ENCODE measurements at places on chromosomes 5 and 9. TPM values are rescaled to one million over a fixed set of nuclear protein-coding genes. Genes with fewer than 3 reads are reported as not detected.
A peak's percentile ranks its signal among the peaks of the same experiment; 100 is the strongest.

GRCh38 chr5:94094793-94095441 lies 353.5 kb upstream of the POU5F2 start:
- no peak for DNase-seq

- no peak for DNase-seq
Observed at GRCh38 chr5:67824852-67825251, 390.7 kb upstream of the PIK3R1 start.

GRCh38 chr9:33619666-33620404 lies 95.8 kb downstream of the ANKRD18B start:
- no peak for DNase-seq

DNA sequence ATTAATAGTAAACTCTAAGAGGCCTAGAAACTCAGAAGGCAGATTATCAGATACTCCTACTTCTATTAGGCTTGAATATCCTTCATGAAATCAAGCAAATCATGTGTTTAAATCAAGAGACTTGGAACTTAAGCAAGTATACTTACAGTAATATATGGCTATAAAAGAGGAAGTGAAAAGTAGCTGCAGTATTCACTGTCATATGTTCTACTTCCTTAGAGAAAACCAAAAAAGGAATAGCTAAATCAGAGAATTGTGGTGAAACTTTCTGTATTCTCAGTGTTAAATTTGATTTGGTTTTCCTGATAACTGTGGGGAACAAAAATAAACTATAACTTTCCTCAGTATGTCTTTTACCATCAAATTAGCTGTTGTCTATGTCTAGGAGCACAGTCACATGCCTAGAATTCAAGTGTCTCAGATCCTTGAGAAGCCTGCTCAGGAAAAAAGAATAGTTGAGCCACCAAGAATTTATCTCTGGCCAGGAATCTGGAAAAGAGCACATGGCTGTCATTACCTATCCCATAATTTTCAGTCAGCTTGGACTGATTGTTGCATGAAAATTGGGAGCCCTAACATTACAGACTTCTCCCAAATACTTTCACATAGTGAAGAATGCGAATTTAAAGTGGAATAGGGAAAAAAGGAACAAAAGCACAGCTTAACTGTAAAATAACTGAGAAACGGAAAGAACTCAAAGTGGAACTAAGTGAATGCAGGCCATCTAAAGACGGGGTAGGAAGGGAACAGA lies 1.7 kb downstream of the FKBP15 start:
- no peak for DNase-seq

DNA sequence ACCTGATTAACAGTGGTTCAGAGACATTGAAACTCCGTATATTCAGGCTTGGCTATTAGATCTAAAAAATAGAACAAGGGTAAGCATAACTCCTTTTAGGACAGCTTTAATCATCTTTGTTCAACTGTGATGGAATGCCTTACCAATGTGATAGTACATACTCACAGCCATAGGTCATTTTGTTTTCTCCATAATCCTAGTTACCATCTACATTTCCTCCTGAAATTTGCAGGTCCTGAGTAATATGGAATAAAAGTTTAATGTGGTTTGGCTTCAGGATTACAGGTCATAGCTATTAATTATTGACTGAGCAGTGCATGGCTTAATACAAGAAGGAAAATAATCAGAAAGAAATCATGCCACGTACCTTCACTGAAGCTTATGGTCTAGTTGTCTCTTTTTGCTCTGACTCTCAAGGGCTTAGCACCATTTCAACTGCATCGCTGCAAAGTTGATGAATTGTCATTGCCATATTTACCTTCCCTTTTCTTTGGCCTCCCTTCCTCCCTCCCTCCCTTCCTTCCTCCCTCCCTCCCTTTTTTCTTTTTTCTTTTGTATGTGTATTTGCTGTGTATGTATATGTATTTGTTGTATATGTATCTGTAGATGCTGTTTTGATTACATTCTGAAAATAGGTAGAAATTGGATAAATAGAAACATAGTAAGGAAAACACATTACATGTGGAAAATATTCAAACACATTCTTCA lies 250.9 kb upstream of the ZNF608 start:
- no peak for DNase-seq

- DNase-seq, result no peak
Observed at GRCh38 chr5:143800715-143801114, 11.2 kb upstream of the HMHB1 start.

The C5 gene
- total RNA-seq, result 1.3 TPM

The ADRA1B gene
- total RNA-seq, result not detected

GRCh38 chr9:126205845-126206498 lies 120.7 kb upstream of the MVB12B start:
- DNase-seq, result no peak

DNA sequence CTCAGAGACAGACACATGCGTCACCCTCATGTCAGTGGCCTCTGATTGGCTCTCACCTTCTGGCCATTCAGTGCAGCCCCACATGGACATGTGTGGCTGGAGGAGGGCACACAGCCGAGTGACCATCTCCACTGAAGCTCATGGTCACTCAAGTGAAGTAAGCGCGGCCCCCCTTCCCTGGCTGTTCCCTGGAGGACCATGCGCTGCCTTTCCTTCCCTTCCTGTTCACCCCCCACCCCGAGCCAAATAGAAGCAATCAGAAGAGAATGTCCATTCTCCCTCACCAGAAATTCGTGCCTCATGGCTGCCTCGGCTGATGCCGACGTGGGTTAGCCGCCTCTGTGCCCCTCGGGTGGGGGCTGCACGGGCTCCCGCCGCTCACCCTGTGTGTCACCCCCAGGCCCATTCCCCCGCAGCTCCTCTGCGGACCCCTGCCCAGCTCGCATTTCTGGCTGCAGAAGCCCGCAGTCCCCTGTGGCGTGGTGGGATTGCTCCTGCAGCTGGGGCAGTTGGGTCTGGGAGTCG lies 12.5 kb upstream of the COL5A1 start:
- no peak for DNase-seq

The ANKRD33B gene
- 10.2 TPM for total RNA-seq

GRCh38 chr5:106418196-106418595 lies 1252.5 kb downstream of the EFNA5 start:
- no peak for DNase-seq

The CYLC2 gene
- not detected for total RNA-seq

DNA sequence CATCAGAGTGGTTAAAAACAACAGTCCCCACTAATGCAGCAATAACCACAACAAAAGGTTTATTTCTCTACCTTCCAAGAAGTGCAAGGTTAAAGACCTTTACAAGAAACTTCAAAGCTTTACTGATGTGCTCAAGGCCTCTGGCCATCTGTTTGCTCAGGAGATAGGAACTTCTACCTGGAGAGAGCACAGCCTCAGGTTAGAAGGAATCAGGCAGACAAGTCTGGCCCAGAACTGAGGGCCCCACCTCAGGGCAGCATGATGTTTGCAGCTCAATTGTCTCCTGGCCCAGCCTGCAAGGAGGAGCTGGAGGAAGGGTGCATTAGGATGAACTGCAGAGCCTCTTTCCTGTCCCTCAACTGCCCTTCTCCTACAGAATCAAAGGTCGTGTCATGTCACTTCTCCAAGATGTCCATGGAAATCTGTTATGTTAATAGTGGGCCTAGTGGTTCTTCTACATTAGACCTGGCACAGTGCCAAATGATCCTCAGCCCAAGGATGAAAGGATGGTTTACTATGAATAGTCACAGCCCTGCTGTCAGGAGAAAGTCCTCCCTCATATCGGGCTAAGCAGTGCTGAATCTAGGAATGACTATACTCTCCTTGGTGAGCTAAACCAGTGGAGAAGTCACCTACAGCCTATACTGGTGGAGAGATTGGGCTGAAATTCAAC lies 98.9 kb upstream of the NTRK2 start:
- DNase-seq, result no peak

DNA sequence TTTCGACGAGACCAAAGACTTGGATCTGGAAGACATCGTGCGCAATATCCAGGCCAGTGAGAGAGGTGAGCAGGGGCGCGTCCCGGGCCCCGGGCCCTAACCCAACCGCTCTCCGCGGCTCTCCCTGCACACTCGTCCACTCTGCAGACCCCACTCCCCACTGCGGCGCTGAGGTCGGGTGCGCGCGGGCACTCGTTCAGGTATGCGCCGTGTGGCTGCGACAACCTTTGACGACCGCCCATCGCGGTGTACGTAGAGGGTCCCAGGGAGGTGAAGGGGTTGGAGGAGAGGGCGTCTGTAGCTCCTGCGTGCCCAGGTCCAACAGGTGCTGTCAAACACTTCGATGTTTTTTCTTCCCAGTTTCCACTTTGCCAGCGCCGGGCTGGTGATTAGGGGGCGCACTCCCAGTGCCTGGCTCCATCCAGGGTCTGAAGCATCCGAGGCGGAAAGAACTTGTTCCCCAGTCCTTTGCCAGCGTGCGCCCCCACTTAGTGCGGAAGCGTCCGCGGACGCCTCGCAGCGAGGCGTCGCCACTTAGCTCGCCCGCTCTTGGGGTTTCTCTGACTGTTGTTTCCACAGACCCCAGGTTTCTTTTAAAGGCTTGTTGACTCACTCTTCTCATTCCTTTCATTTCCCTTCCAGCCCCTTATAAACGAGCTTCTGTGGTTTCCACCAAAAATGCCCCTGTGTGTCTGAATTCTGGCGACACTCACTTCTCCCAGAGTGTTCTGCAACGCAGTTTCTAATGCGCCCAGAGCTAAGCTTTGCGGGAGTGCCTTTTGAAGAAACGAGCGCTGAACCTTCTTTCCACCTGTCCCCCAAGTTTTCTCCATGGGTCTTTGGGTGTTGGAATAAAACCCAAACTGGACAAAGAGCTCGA lies 1.6 kb downstream of the NPR3 start:
- DNase-seq, result peak; percentile 18

DNA sequence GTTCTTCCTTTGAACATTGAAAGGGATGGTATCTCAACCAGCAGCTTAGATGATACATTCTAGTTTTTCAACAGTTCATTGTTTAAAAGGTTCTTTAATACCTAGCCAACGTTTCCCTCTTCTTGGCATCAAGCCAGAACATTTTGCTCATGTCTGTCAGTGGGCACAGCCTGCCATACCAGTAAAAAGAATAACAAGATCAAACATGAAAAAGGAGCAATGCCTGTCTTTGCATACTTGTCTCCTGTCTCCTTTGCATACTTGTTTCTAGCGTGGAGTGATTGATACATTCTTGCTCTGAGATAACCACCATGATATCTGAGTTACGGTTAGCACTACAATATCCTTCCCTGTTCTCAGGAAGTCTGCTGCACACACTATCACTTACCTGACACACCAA lies 248.6 kb upstream of the DAPK1 start:
- no peak for DNase-seq

DNA sequence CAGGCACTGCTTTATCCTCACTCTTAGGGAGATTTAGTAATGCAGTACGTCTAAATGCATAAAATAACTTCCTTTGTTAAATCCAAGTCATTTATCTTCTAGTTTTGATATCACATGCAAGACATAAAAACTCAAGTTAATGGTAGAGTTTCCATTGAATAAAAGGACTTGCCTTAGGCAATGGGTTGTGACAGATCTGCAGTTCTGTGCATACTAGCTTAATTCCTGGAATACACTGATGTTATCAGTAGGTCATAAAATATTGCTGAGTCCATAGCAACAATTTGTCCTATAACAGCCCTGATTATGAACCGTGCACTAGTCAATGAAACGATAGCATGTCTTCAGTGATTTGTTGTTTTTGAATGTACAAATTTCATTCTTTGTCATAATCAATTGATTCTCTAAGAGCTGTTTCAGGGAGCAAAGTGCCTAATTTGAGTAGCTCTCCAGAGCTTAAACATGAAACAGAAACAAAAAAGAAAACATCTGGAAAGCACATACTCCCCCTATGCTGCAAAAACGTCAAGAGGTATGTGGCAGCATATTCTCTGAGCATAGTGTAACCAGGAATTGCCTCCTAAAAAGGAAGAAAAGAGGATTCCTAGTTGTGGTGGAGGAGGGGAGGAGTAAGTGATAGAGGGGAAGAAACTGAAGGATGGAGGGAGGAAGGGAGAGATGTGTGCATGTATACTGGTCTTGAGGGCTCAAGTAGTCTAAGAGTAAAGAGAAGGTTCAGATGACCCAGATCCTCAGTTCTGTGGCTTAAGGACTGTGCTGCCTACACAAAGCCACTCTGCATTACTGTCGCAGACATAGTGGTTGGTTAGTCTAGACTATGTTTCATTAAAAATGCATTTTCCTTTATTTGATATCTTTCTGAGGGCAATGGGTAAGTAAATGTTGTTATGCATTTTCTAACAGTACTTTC lies 589.2 kb downstream of the PRR16 start:
- DNase-seq, result no peak

- DNase-seq, result no peak
Observed at GRCh38 chr5:91031402-91031752, 351.7 kb downstream of the ARRDC3 start.

- no peak for DNase-seq
Observed at GRCh38 chr5:90518661-90519060, 10.7 kb downstream of the LYSMD3 start.

The SOHLH1 gene
- not detected for total RNA-seq

DNA sequence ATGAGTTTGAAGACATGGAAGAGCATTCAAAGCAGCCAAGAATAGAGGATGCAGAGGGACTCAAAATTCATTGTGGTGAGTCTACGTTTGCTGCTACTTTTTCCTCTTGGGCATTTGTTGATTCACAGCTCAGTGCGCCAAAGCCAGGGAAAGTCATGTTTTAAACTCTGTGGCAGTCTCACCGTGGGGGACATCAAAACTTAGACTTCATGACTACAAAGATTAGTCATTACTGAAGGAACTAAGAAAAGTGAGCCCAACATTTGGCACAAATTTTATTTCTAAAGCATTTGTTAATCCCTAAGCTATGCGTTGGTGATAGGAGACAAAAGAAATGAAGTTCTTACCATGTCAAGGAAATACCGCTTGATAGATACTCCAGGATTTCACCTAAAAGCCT lies 73.7 kb upstream of the MTAP start:
- no peak for DNase-seq

The GABRA1 gene
- total RNA-seq, result not detected

- DNase-seq, result no peak
Observed at GRCh38 chr9:110048976-110049698, 158.8 kb downstream of the C9orf152 start.

The NUTM2G gene
- total RNA-seq, result not detected

GRCh38 chr9:7542126-7542525 lies 257.5 kb downstream of the DMAC1 start:
- DNase-seq, result no peak

DNA sequence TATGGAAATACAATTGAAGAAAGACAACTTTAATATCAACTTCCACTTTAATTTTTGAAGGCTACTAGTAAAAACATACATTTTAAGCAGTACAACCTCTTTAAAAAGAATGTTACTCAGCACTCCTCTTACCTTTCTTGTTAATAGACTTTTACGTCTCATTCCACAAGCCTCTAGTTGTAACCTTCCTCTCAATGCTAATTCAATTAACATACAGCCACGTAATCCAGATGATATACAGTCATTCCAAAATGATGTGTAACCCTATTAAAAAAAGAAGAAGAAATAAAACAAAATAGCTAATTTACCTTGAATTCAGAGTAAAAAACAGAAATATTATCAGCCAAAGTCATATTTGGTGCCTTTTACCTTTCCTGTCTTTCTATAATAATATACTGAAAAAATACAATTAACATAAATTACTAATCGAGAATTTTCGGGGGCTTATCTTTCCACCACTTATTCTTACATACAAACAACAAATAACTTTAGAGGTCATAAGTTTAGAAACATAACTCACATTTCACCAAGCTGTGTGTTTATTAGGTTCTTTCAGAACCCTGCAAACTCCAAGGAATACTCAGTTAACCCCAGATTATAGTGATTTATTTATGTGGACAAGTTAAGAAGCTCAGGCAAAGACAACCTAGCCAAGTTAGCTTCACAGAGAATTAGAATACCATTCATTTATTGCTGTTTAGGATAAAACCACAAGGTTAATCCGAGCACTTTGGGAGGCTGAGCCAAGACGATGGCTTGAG lies 30.3 kb downstream of the GOLPH3 start:
- DNase-seq, result no peak

The PCDHGA10 gene
- 0.06 TPM for total RNA-seq

Data from activated naive CD8-positive, alpha-beta T cell treated with anti-CD3 and anti-CD28 coated beads for 36 hours (primary cell).